ENCODE measurements at places on chromosomes 5 and 9.
A peak's percentile ranks its signal among the peaks of the same experiment; 100 is the strongest.

GRCh38 chr5:83312663-83313062 lies 158.9 kb upstream of the VCAN start:
- DNase-seq = no peak

- DNase-seq = no peak
Observed at GRCh38 chr9:36298566-36298965, 40.3 kb upstream of the GNE start.

DNA sequence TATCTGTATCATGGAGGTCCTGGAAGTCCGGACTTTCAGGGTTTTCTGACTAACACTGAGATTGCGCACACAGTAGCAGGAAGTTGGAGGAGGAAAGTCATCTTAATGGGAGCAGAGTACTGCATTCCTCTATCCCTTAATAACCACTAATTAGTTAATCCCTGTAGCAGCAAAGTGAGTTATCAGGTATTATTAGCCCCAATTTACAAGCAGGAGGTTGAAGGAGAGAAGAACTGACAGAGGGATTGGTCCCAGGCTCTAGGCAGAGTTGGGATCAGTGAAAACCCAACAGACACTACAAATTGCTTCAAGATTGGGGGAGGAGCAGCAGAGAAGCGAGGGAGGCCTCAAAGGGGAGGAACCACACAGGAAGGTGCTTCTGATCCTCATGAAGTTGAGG lies 74.5 kb upstream of the XPA start:
- no peak for DNase-seq

- DNase-seq = no peak
Observed at GRCh38 chr9:137382444-137383080, 40.4 kb downstream of the EXD3 start.

GRCh38 chr5:151805414-151806223 lies 33.9 kb downstream of the G3BP1 start:
- DNase-seq = no peak

DNA sequence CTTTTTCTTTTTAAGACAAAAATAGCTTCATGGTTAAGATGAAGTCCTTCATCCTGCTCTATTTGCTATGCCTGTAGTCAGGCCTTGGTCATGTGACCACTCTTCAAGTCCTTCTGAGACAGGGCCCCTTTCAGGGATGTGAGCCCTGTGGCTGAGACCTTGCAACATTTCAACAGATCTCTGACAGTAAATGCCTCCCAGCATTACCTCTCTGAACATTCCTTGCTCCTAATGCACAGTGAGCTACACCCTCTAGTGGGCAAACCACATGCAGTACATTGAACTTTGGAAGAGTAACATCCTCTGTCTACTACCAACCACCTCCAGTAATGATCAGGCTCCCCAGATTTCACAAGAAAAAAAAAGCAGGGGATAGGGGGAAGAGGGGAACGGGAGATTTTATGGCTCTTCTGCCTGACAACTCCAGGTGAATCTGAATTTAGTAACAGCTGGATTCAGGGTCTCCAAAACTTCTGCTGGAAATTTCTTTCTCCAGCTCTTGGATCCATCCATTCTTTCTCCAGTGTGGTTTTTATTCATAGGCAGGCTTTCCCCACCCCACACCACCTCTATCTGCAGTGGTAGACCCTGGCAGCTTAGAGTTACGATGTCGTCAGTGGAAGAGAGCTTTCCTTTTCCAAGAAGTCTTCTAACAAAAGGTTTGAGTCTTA lies 8.9 kb upstream of the FBXO38 start:
- DNase-seq = peak; percentile 8

- no peak for DNase-seq
Observed at GRCh38 chr5:96573513-96573894, 88.7 kb upstream of the CAST start.

DNA sequence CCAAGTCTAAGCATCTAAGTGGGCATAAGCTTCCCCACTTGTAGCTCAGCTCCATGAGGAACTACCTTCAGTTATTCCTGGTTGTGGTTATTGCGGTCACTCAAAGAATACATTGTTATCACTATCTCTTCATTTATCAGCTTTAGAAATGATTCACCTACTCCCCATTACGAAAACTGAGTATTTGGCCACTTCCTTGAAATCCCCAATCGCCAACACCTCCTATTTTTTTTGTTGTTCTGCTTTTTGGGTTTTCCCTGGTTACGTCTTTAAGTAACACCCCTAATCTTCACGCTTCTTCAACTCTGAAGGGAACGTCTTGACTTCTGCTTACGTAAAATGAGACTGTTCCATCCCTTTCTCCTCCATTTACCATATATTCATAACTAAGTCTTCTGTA lies 20.7 kb downstream of the MAPK9 start:
- no peak for DNase-seq

DNA sequence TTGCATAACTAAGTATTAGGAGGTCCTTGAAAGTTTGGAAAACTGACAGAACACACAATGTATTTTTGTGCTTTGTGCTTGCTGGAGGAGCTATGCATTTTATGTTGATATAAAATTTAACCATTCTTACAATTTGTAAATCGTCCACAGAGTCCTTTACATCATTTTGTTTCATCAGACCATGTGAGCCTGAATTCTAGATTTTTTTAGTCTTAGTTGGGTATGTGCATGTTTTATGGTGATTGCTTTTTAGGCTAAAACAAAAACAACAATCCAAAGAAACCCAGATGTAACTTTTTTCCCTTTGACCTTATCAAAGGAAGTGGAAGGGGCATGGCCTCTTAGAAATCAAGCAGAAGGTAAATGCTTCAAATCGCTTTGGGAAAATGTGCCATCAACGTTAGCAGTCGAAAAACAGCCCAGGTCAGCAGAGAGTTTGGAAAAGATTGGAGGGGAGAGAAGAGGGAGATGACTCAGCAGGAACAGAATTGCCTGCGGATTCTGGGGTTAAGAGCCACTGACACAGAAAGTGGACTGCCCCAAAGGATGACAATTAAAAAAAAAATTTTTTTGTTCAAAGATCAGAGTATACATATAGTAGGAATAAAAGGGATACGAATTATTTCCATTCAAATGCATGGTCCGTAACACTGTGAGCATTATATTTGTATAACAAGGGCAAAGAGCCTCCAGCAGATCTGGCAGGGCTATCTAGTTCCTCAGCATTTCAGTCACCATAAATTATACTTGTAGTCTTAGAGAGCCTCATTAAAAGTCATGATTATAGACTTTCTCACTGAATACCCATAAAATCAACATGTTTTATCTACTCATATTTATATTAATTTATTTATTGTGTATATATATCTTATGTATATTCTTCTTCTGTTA lies 253.5 kb upstream of the HAPLN1 start:
- no peak for DNase-seq

GRCh38 chr9:130693101-130693425 lies 517 bp upstream of the EXOSC2 start:
- no peak for DNase-seq

DNA sequence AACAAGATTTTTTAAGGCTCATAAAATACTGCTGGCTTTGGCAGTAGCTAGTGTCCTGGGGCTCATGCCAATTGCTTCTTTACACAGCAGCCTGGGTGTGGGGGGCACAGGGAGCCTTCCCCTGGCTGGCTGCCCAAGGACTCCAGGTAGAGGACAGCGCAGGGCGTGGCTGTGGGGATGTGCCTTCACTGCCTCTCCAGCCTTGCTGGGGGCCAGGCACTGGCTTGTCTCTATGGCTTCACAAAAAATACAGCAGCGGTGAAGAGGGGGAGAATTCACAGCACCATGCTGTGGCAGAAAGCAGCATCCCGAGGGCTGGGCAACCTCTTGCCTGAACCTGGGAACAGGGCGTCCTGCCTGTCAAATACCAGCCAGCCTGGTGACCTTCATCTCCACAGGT lies 57.4 kb downstream of the DAP start:
- no peak for DNase-seq

GRCh38 chr5:15693933-15694332 lies 194.0 kb downstream of the FBXL7 start:
- DNase-seq = no peak

- no peak for DNase-seq
Observed at GRCh38 chr9:123422635-123423310, 66.8 kb downstream of the CRB2 start.

GRCh38 chr5:88656221-88656950 lies 226.6 kb downstream of the MEF2C start:
- no peak for DNase-seq

Measured in DMS153 (cell line).